ENCODE measurements at places on chromosomes 11 and 22.

DNA sequence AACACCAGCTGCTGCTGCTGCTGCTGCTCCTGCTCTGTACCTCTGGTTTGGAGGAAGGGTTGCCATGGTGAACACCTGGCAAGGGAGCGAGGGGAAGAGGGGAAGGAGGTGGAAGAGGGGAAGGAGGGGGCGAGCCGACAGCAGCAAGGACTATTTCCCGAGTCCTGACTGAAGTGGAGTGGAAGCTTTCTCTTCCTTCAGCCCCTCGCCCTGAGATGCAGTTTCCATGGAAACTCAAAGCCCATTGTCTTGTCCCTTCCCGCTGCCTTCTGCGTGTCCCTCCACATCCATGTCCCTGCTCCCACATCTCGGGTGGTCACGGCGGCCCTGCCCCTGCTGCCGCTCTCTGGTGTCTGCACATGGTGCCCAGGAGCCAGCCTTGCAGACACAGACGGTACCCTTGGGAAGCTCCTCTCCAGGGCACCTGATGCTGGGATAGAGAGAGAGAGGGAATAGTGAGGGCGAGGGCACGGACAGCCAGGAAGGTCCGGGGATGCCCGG, 28.6 kb downstream of the FAM83F start:
- DNase-seq: no peak

GRCh38 chr11:76410851-76411357, 29.8 kb downstream of the GVQW3 start:
- DNase-seq: peak; percentile 10

- no peak for DNase-seq
Observed at GRCh38 chr11:69925366-69926196, 106.4 kb upstream of the FGF3 start.

- DNase-seq: no peak
Observed at GRCh38 chr11:61334434-61335354, 1.7 kb downstream of the TKFC start.

- no peak for DNase-seq
Observed at GRCh38 chr11:60791153-60791933, 6.2 kb downstream of the MS4A10 start.

DNA sequence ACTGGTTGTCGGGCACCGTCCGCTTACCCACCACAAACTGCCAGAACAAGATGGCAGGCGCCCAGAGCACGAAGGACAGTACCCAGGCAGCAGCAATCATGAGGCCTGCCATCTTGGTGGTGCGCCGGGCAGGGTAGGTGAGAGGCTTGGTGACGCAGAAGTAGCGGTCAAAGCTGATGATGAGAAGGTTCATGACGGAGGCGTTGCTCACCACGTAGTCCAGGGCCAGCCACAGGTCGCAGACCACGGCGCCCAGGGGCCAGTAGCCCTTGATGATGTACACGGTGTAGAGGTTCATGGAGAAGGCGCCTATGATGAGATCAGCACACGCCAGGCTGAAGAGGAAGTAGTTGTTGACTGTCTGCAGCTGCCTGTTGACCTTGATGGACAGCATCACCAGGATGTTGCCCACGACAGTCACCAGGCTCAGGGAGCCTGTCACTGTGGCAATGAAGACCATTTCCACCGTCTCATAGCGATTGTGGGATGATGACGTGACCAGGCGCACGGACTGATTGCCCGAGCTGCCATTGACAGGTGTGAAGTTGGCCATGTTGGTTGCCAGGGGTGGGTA, 4.6 kb downstream of the MDK start:
- no peak for DNase-seq

GRCh38 chr11:64245797-64246620, 734 bp downstream of the PPP1R14B start:
- DNase-seq: peak; percentile 89

GRCh38 chr11:11217929-11218628, 135.0 kb downstream of the CSNK2A3 start:
- DNase-seq: peak; percentile 9

DNA sequence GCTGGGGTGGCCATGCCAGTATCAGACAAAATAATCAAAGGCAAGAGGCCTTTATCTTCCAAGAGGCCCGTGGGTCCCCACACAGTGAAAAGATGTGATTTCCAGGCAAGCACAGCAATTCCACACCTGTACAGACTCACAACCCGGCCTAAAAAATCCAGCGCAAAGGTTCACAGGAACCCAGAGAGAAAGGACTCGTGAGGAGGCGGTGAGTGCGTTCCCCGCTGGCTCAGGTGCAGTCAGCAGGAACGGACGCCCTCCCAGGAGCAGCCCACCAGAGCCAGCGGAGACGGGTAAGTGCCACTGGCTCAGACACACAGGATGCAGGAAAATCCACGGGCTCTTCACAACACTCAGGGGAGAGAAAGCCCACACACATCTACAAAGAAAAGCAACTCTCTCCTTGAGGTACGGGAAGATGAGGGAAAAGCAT, 4.4 kb downstream of the TOLLIP start:
- DNase-seq: no peak

DNA sequence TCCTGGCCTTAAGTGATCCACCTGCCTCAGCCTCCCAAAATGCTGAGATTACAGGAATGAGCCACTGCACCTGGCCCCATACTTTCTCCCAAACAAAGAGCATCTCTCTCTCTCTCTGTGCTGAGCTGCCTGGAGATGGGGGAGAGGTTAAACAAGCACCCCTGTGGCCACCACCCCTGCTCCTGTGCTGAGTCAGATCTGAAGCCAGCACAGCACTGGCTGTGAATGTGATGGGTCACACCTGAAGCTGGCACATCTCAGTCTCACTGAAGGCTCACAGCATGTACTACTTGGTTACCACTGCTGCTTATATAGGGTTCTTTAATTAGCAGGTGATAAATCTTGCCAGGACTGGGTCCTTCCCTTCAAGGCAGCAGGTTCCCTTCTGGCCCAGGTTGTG, 10.8 kb upstream of the WEE1 start:
- DNase-seq: no peak

DNA sequence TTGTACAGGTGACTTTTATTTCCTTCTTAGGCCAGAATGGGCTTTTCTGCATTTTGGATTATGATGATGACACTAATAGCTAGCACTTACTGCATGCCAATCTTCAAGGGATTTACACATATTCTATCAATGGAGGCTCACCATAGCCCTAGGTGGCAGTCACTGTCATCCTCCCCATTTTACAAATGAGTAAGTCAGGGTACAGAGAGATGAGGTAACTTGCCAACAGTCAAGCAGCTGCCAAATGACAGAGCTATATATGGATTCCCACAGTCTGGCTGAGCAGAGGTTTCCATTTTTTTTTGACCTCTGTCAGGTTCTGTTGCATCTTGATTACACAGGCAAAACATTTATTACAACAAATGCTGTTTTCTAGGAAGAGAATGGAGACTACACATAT, 23.8 kb upstream of the C11orf96 start:
- DNase-seq: no peak

DNA sequence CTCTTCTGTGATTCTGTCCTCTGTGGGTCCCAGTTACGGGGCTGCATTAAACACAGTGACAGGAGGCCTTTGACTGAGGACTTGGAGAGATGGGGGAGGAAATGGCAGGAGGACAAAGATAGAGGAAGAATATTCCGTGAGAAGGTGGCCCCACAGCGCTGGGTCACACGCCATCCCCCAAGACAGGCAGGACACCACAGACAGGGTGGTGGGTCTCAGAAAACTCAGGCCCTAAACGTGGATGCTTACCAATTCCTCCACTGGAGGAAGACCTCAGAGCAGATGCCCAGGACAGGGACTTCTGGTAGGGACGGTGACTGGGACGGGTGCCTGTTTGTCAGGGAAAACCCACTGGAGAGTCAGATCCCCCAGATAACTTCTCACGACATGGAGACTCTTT, 34.0 kb downstream of the IGLL5 start:
- DNase-seq: no peak

GRCh38 chr11:78295347-78295746, 106.6 kb downstream of the USP35 start:
- DNase-seq: peak; percentile 12

- no peak for DNase-seq
Observed at GRCh38 chr11:28659716-28660348, 551.6 kb downstream of the METTL15 start.

GRCh38 chr11:12997168-12997567, 11.9 kb upstream of the RASSF10 start:
- DNase-seq: no peak

- no peak for DNase-seq
Observed at GRCh38 chr11:65565624-65566453, 4.4 kb upstream of the ZNRD2 start.

DNA sequence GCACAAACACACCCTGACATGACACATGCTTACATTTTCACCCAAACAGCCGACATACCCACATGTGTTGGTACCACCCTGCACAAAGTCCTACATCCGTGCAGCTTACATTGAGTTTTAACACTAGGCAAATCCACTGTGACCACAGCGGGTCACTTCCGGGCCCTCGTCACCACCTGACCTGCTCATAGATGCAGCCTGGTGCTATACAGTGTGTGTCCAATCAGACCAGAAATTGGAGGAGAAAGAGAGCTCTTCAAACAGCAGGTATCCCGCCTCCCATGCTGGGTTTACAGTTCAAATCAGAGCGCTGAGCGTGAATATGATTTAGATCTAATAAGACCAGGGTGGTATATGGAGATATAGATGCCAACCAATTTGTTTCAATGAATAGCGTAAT, 35.4 kb downstream of the PHF21B start:
- DNase-seq: no peak

DNA sequence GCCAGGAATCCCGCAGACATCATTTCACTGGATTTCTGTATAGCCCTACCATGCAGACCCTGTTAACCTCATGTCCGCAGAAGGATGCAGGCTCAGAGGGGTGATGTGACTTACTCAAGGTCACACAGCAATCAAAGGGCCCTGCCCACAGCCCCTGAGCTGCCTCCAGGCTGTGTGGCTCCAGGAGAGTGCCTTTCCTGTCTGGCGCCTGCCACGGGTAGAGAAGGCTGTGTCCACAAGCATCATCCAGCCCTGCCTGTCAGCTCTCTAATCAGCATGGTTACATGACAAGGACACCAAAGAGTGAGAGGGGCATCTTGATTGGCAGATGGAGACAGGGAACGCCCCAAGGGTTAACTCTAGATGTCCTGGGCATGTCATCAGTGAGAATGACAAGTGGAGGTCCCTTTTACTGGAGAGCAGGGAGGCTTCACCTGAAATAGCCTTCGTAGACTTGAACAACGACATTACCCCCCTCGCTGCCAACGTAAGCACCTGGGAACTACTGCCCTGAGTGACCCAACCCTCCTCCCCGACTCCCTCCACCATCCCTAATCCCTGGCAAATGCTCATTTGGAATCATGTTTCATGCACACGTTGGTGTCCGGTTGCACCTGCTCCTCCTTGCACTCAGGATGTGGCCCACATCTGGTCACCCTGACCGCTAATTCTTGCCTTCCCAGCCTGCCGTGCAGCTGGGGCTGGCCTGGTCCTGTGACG, 6.9 kb downstream of the FGF19 start:
- no peak for DNase-seq
